LoVo (cell line): ENCODE measurements at places on chromosomes 12 and 14.

- DNase-seq = no peak
Measured at GRCh38 chr14:50312734-50313054, 570 bp downstream of the DMAC2L start.

- no peak for DNase-seq
Measured at GRCh38 chr14:104852280-104852663, 12.8 kb upstream of the CEP170B start.

DNA sequence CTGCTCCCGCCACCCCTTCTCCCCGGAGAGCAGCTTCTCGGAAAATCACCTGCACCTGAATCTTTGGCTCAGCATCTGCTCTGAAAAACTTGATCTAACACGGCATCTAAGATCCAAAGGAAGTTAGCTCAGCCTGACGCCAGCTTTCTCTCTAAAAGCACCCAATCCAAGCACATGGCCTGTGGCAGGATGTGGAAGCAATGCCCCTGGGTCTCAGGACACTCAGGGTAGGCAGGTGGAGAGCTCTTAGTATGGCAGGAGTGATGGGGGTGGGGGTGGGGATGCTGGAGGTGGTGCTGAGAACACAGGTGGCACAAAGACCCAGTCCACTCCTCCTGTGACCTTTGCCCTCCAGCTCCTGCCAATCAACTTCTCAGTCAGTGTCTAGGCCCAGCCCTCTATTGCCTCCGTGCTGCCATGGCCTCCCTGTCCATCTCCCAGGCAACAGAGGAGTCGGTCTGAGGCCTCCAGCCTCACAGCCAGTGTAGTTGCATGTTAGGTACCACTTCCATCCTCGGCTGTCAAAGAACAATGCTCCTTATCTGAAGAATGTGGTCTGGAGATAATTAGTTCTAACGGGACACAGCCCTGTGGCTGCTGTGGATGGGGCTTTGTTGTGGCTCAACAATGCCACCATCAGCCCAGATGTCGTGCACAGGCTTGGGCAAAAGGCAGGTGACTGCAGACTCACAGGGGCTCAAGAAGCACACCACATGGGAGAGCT is 180.0 kb upstream of the C14orf180 start:
- no peak for DNase-seq

DNA sequence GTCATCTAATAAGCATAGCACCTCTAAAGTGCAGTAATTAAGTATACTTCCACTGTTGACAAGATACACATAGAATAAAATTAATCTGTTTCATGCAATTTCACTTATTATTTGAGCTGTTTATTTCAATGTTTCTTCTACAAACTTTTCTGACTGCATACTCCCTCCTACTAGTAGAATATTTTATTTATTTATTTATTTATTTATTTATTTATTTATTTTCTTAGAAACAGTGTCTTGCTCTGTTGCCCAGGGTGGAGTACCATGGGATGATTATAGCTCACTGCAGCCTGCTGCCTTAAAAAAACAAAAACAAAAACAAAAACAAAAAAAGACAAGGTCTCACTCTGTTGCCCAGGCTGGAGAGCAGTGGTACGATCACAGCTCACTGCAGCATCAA is 68.4 kb upstream of the KITLG start:
- DNase-seq = no peak

GRCh38 chr12:1608713-1609119 is 14.3 kb upstream of the FBXL14 start:
- no peak for DNase-seq

DNA sequence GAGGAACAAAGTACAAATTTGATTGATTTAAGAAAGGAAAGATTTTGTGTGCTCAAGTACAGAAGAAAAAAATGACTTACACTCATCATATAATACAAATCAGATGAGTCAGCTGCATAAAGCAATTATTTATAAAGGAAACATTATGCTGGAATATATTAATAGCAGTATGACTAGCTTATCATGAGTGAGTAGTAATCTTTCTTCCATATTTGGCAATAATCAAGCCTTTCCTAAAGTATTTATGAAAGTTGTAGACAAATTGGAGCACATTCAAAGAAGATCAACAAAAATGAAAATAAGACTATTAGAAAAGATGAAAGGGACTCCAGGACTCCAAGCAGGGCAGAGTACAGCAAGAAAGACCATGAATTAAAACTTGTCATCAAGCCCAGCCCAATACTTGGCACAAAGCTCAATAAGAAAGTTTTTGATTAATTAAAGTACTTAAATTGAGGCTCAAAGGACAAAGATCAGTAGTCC is 32.8 kb downstream of the CCER1 start:
- DNase-seq = no peak

DNA sequence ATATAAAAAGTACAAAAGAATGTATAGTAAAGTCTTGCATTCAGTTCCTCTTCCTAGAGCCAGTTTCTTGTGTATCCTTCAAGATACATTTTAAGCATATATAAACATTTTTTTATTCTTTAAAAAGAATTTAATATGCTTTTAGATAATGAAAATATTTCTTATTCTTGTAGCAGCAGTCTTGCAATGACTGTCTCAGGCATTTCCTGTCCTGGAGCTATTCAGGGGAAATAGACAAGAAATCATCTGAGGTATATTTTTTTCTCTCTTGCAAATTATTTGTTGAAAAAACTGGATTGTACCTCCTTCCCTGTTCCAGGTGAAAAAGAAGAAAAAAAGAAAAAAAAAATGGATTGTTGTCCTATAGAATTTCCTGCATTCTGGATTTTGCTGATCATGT is 17.0 kb upstream of the ERBB3 start:
- DNase-seq = no peak

GRCh38 chr14:67071506-67071905 is 117.7 kb upstream of the GARIN2 start:
- DNase-seq = no peak

- no peak for DNase-seq
Measured at GRCh38 chr14:99768381-99768780, 24.8 kb upstream of the EML1 start.

DNA sequence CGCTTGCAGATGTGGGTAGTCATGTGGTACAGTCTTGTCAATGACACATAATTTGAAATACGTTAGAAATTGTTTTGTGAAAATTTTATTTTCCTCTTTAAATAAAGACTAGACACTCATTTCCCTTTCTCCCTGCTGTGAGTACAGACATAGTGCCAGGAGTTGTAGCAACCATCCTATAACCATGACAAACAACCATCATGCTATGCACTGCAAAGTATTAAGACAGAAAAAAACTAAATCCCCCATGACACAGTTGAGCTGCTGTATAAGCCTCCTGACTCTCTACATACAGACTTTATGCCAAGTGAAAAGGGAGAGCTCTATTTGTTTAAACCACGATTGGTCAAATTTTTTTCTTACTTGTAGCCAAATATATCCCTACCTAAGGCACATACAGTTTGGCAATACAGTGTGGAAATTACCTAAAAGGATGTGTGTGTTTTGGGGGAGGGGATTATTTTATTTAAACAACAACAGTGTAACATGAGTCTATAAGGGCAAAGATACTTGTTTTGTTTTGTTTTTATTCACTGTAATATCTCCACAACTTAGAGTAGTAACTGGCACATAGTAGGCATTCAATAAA is 45.0 kb upstream of the KRR1 start:
- DNase-seq = no peak

DNA sequence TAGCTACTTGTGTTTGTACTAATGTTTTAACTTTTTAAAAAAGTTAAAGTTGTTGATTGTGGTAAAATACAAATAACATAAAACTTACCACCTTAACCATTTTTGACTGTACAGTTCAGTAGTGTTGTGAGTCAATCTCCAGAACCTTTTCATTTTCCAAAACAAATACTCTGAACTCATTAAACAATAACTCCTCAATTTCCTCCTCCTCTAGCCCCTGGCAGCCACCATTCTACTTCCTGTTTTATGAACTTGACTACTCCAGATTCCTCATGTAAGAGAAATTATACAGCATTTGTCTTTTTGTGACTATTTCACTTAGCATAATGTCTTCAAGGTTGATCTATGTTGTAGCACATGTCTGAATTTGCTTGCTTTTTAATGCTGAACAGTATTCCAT is 299.1 kb upstream of the AMIGO2 start:
- DNase-seq = no peak

DNA sequence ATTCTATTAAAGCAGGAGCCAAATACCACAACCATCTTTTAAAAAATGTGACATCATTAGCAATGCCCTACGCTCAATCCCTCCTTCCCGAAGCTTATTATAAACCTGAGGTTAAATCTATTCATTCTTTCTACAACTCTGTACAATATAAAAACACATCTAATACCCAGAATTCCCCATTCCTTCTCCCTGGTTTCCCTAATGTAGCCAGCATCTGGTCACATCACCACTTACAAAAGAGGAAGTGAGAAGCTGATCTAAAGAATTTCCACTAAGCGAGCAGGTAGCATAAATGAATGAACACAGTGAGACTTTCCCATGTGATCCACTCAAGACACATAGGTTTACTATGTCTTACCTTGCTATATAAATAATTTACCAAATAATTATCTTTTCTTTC is 90.4 kb downstream of the LRP6 start:
- DNase-seq = no peak

DNA sequence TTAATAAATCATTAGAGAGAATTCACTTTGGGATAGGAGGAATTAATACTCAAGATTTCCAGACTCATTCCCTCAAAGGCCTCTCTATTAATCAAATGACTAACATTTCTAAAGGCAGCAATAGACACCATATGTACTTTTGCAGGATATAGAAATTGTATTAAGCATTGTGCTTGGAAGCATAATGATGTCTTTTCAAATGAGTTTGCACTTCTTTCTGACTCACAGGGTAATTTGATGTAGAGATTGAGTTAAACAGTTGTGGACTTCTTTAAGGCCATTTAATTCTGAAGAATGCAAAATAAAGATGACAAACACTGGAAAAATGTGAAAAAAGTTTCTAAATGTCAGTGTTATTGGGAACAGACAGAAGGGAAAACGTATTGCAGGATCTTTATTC is 63.4 kb upstream of the CSRP2 start:
- DNase-seq = no peak

DNA sequence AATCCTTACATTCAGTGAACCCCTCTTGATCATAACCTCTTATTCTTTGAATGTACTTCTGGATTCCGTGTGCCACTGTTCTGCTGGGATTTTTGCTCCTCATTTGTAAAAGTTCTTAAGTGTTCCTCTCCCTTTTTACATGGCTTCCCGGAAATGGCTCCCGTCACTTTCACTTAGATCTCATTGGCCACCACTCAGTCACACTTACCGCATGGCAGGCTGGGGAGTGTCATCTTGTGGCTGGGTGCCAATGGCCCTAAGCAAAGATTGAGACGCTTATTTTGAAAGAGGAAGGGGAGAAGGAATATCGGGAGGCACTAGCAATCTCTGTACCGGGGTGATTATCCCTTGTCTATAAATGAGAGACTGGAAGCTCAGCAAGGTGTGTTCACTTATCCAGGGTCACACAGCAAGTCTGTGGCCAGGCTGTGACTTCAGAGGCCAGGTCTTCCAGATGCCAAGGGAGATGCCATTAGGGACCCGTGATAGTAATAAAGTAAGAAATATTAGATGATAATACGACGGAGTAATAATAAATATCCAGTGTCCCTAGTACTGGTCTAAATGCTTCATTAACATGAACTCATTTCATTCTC is 68.8 kb downstream of the RNFT2 start:
- DNase-seq = no peak
